ENCODE measurements at places on chromosomes 7 and 10.

- no peak for DNase-seq
- no peaks in the 10 kb centered on the region for H3K27me3 ChIP-seq
- no peaks in the 10 kb centered on the region for H3K36me3 ChIP-seq
Measured at GRCh38 chr7:25982684-25983083, 169.3 kb upstream of the NFE2L3 start.

DNA sequence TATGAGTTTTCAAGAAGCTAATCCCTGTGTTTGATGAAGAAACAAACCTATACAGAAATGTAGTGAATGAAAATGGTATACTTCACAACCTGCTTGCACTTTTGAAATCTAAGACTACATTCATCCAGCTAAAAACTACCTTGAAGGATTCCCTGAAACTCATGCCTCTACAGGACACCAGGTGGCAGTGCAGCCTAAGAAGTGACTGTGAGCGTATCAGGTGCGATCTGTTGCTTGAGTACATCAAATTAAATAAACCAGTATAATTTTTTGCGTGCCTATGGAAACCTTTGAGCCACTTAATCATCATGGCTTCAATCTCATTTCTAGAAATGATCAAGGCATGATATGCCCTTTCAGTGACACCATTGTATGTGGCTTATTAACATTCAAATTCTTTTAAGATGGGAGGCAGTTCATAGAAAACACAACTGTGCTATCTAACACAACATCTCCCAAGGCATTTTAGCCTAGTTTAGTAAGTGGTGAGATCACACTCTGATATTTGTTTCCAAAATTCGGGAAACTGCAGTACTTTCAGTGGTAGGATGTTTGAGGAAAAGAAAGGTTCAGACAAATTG, 57.4 kb downstream of the PPP1R17 start:
- peak; percentile 42 for DNase-seq
- no peak overlapping the region for H3K27ac ChIP-seq
- peaks cover 31% of the 10 kb centered on the region for H3K27me3 ChIP-seq
- H3K36me3 ChIP-seq: no peaks in the 10 kb centered on the region
- no peak overlapping the region for H3K4me3 ChIP-seq
- H3K4me1 ChIP-seq: no peaks in the 10 kb centered on the region

DNA sequence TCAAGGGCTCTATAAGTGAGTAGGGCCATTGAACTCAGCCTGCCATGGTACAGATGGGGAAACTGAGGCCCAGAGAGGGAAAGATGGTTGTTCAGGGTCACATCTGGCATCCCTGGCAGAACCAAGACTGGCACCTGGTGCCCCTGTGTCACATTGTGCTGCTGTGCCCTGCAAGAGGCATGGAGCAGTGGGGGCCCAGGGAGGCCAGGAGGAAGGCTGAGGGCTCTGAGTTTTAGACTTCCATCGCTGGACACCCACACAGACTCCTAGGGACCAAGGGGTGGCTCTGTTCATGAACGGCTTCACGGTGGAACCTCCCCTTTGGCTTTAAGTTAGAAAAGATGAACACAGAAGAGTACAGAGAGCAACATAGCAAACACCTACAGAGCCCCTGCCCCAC, 66.7 kb upstream of the AQP1 start:
- no peaks in the 10 kb centered on the region for H3K27me3 ChIP-seq
- H3K4me1 ChIP-seq: peaks cover 6% of the 10 kb centered on the region
- no peak for DNase-seq
- peak overlapping the region; percentile 52 for H3K27ac ChIP-seq
- H3K36me3 ChIP-seq: peaks cover 2% of the 10 kb centered on the region

DNA sequence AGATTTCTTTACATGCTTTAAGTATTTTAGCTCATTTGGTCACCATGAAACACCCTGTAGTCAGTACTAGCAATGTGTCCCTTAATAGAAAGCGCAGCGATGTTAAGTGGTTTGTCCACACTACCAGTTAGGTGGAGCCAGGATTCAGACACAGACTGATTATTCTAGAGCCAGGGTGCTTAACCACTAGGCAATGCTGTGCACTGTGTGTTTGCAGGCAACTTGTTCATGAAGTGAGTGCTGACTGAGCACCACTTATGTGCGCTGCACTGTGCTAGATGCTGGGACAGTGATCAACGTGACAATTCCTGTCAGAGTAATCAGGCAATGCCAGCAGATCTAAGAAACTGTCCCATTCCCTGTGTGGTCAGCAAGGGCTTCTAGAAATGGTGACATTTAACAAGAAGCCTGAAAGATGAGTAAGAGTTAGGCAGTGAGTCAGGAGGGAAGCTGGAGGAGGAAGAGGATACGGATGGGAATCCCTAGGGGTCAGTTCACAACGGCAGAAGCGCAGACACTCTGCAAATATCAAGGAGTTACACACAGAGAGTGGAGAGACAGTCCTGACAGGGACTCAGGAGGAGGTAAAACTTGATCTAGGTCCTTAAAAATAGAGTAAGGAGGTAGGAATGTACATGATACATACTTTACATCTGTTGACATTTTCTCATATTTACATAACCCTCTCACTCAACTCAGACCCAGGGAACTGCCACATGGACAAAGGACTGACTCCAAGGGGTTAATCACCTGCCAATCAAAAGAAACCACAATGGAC, 69.7 kb upstream of the EGR2 start:
- no peak overlapping the region for H3K27ac ChIP-seq
- H3K4me3 ChIP-seq: no peak overlapping the region
- DNase-seq: no peak
- peaks cover 4% of the 10 kb centered on the region for H3K27me3 ChIP-seq

GRCh38 chr7:6278749-6279310, 6.4 kb upstream of the CYTH3 start:
- DNase-seq: no peak
- H3K4me3 ChIP-seq: no peak overlapping the region
- peaks cover 10% of the 10 kb centered on the region for H3K27me3 ChIP-seq
- no peaks in the 10 kb centered on the region for H3K36me3 ChIP-seq
- H3K4me1 ChIP-seq: peaks cover 6% of the 10 kb centered on the region
- H3K27ac ChIP-seq: no peak overlapping the region

DNA sequence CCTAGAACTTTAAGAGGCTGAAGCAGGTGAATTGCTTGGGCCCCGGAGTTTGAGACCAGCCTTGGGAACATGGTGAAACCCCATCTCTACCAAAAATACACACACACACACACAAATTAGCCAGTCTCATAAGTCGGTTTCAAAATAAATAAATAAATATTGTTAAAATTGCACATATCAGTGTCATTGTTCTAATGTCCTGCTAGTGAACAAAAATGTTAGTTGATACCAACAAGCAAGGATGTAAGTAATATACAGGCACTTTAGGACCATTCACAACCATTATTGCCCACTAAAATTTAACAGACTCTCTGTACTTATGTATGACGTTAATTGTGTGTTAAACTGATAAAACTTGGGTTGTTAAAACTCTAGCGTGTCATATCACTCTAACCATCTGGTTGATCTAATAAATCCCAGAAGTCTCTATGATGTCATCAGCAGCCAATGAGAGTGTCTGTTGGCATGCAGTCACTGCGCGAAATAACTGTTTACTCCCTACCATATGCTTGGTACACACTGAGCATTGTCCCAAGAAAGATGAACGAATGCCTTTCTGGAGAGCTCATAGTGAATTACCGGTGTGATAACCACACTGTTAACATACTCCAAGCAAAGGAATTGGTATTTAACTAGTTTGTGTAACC, 30.4 kb upstream of the OTUD1 start:
- H3K4me1 ChIP-seq: no peaks in the 10 kb centered on the region
- H3K27me3 ChIP-seq: peaks cover 3% of the 10 kb centered on the region
- no peak overlapping the region for H3K27ac ChIP-seq
- H3K4me3 ChIP-seq: no peak overlapping the region

GRCh38 chr7:28364082-28364481, 48.2 kb upstream of the CREB5 start:
- H3K27ac ChIP-seq: no peak overlapping the region
- no peak for DNase-seq
- no peak overlapping the region for H3K4me3 ChIP-seq
- H3K27me3 ChIP-seq: peaks cover 10% of the 10 kb centered on the region
- peaks cover 4% of the 10 kb centered on the region for H3K4me1 ChIP-seq

DNA sequence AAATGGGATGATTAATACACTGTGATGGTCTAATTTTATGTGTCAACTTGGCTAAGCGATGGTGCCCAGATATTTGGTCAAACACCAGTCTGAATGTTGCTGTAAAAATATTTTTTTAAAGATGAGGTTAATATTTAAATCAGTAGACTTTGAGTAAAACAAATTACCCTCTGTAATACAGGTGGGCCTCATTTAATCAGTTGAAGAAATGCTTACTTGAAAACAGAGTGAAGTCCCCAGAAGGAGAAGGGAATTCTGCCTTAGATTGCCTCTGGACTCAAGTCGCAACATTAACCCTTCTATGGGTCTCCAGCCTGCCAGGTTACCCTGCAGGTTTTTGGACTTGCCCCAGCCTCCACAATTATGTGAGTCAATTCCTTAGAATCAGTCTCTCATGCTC, 49.8 kb upstream of the AGK start:
- H3K4me3 ChIP-seq: no peak overlapping the region
- no peaks in the 10 kb centered on the region for H3K36me3 ChIP-seq
- peaks cover 20% of the 10 kb centered on the region for H3K27me3 ChIP-seq
- no peak overlapping the region for H3K27ac ChIP-seq
- DNase-seq: no peak
- no peaks in the 10 kb centered on the region for H3K4me1 ChIP-seq

GRCh38 chr10:86313621-86314041, 53.0 kb downstream of the GRID1 start:
- no peak overlapping the region for H3K27ac ChIP-seq
- H3K27me3 ChIP-seq: peaks cover 35% of the 10 kb centered on the region
- no peaks in the 10 kb centered on the region for H3K4me1 ChIP-seq
- H3K36me3 ChIP-seq: no peaks in the 10 kb centered on the region
- no peak for DNase-seq

- peaks cover 4% of the 10 kb centered on the region for H3K36me3 ChIP-seq
- H3K4me3 ChIP-seq: no peak overlapping the region
- H3K27me3 ChIP-seq: no peaks in the 10 kb centered on the region
Measured at GRCh38 chr7:2084781-2085505, 147.8 kb downstream of the MAD1L1 start.

- H3K27me3 ChIP-seq: no peaks in the 10 kb centered on the region
- DNase-seq: no peak
- no peak overlapping the region for H3K27ac ChIP-seq
- no peaks in the 10 kb centered on the region for H3K4me1 ChIP-seq
Measured at GRCh38 chr10:102549549-102549948, 45.8 kb downstream of the SUFU start.

DNA sequence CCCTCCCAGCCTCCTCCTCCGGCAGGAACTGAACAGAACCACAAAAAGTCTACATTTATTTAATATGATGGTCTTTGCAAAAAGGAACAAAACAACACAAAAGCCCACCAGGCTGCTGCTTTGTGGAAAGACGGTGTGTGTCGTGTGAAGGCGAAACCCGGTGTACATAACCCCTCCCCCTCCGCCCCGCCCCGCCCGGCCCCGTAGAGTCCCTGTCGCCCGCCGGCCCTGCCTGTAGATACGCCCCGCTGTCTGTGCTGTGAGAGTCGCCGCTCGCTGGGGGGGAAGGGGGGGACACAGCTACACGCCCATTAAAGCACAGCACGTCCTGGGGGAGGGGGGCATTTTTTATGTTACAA, 83.3 kb downstream of the PAX2 start:
- peaks cover 48% of the 10 kb centered on the region for H3K27me3 ChIP-seq
- no peaks in the 10 kb centered on the region for H3K36me3 ChIP-seq
- H3K27ac ChIP-seq: no peak overlapping the region
- H3K4me1 ChIP-seq: peaks cover 17% of the 10 kb centered on the region
- no peak for DNase-seq

DNA sequence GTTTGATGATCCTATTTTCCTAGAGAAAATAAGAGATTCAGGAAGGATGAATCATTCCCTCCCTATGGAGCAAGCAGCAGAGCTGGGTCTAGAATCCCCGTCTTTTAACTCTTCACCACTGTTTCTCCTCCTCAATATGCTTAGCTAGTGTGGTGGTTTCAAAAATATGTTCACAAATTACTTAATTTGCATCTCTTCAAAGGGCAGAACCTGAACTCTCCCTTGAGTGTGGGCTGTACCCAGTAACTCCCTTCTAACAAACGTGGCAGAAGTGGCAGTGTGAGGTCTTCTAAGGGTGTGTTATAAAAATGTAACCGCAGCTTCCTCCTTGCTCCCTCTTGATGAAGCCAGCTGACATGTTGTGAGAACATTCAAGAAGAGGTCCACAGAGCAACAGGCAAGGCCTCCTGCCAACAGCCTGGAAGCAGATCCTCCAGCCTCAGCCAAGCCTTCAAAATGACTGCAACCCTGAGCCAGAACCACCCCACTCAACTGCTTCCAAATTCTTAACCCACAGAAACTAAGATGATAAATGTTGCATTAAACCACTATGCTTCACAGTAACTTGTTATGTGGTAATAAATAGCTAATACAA, 36.6 kb downstream of the SRPK2 start:
- peak overlapping the region; percentile 87 for H3K27ac ChIP-seq
- no peaks in the 10 kb centered on the region for H3K36me3 ChIP-seq
- H3K4me1 ChIP-seq: peaks cover 23% of the 10 kb centered on the region
- H3K4me3 ChIP-seq: no peak overlapping the region
- no peak for DNase-seq
